NK-92 treated with Interleukin-12 subunit alpha and Interleukin-12 subunit beta, amount 100 ng/mL, for 24 hours (cell line): ENCODE measurements at places on chromosomes 11 and 22.

GRCh38 chr11:65606876-65607613 is 7.0 kb downstream of the MAP3K11 start:
- no peak for DNase-seq

DNA sequence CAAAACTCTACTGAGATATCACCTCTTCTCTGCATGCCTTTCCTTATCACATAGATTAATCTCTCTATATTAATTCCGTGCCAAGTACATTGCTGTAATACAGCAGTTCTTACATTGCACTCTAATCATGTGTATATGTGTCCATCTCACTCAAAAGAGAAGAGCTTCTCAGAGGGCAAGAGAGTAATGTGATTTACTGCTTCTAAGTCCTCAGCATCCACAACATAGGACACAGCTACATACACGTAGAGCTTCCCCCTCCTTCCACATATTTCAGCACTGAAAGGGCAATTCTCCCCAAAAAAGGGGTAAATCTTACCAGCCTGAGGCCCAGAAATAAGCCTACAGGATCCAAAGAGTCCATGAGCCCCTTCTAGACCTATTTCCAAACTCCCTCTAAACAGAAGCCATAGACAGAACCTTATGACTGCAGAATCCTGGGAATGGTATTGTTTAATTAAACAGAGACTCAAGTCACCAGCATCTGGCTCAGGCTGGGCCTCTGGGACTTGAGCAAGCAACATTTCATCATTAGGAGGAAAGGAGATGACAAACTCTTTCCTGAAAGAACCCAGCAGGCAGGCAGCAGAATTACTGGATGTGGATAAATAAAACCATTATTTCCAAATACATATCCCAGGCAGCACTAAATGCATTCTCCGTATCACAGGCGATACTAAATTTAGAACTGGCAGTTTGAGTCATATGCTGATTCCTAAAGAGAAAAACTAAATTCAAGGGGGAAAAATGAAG is 87.2 kb downstream of the KCNC1 start:
- no peak for DNase-seq

GRCh38 chr11:75035256-75035655 is 46.5 kb downstream of the NEU3 start:
- no peak for DNase-seq

DNA sequence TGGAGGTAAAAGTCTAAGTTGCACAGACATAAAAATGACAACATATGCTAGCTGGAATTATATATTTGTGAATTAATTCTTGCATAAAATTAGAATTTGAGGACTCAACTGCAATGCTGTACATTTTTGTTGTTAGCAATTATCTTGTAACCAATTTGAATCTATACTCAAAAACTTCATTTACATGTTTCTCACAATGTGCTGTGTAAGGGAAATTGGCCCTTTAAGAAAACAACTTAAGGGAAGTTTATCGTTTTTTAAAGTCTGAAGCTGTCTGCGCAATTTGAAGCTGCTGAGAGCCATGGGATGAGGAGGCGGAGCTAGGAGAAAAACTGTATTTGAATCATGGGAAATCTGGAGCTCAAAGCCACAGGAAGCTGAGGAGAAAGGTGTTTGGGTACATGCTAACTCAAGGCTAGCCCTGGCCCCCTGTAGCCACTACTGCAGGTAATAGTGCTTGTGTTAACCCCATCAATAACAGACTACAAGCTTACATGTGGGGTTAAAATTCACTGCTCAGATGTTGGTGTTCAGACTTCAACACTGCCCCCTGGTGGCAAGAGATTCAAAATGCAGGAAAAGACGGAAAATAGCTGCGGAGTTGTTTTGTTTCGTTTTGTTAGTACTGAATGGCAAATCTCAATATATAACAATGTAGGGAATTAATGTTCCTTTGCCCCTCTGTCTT is 126.1 kb downstream of the BRD1 start:
- no peak for DNase-seq

DNA sequence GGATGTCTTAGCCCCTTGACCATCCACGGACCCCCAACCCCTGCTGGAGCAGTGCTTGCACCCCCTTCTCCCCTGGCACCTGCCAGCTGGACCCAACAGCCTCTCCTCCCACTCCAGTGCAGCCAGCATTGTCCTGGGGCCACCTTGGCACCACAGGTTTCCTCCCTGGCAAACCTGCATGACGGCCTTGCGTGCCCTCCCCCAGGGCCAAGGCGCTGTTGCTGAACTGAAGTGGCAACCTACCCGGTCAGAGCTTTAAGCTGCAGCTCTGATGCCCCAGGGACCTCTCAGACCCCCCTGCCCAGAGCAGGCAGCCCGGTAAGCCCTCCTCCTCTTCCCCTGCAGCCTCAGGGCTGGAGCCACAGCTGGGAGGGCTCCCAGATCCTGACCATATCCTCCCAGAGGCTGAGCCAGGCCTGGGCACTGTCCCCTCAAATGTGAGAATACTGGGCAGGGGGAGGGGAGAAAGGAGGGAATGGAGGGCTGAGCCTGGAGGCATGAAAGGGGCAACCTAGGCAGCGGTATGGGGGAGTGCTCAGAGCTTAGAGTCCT is 1.8 kb upstream of the LRRC75B start:
- DNase-seq = no peak

- DNase-seq = no peak
Measured at GRCh38 chr22:27673839-27674238, 127.7 kb downstream of the MN1 start.

DNA sequence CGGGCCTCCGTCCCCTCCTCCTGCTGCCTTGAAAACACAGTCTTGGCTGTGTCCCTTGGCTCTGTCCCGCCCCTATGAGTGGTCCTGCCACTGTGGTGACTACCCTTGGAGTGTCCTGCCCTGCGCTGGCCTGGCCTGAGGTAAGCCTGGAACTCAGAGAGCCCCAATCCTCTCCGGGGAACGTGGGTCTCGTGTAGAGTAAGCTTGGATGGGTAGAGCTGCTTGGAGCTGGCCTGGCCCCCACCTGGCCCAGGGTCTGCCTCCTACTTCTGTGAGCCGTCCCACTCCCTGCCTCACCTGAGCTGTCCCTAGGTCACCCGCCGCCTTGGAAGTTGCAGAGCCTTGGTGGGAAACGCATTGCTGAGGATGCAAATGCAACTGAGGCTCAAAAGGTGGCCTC is 347.1 kb downstream of the CTTN start:
- DNase-seq = no peak

DNA sequence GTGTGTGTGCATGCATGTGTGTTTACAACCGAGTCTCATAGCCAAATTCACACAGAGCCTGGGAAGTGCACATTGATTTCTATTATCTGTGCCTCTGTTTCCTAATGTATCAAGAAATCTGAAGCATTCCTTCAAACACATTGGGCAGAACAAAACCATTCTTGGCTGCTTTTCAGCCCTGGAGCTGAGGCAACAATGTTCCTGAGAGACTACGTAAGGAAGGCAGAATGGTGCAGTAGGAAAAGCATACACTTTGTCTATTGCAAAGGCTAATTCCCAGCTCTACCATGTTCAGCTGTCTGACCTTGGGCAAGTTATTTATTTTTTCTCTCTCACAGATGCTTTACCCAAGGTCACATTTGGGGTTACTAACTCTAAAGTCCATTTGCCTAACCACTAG is 575.5 kb downstream of the SOX6 start:
- no peak for DNase-seq
